ENCODE measurements at places on chromosomes 6 and 20.

- DNase-seq, result no peak
These were observed 32.6 kb downstream of the MAP7 start for GRCh38 chr6:136517582-136517981.

DNA sequence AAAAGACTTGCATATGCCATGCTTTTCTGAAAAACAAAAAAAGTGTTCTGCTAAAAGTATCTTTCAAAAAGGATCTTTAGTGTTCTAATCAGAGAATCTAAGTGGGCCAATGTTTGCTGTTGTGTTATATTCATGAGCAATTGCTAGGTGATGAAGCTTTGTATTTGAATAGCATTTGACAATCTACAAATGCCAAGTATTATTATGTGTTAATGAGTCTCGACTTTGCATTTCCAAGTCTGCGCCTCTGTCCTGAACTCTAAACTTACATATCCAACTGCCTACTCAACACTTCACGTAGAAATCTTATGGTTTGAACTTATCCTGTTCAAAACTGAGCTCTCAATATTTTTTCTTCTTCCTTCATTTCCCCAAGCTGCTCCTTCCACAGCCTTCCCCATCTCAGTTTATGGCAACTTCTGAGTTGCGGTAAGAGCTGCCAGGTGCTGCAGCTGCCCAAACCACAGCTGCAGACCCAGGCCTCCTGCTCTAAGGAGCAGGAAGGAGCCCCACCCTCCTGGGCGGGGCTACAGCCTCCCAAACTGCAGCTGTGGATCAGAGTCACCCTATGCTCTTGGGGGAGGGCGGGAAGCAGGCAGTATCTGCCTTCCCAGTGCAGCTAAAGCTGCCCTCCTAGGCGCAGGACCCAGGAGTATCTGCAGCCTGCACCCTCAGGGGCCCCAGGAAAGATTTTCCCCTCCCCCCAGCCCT lies 16.7 kb upstream of the MAK start:
- DNase-seq, result no peak

- DNase-seq, result no peak
These were observed 32.7 kb upstream of the MAP7 start for GRCh38 chr6:136582711-136583471.

GRCh38 chr6:70421509-70421908 lies 8.2 kb downstream of the FAM135A start:
- DNase-seq, result no peak

DNA sequence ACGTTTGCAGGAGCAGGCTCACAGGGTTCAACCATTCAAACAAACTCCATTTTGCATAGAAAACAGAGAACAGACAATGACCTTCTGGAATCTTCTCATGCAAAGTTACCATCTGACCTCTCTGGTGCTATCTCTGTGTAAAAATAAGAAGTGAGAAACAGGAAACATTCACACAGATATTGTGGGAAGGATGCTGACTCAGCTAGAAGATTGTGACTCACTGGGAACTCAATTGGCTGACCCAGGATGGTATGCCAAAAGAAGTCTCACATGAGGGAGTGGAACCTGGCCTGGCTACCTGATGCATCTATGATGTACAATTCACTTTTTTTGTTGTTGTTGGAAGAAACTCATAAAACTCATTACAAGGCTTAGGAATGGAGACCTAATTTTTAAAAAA lies 61.1 kb upstream of the TBX18 start:
- DNase-seq, result no peak

DNA sequence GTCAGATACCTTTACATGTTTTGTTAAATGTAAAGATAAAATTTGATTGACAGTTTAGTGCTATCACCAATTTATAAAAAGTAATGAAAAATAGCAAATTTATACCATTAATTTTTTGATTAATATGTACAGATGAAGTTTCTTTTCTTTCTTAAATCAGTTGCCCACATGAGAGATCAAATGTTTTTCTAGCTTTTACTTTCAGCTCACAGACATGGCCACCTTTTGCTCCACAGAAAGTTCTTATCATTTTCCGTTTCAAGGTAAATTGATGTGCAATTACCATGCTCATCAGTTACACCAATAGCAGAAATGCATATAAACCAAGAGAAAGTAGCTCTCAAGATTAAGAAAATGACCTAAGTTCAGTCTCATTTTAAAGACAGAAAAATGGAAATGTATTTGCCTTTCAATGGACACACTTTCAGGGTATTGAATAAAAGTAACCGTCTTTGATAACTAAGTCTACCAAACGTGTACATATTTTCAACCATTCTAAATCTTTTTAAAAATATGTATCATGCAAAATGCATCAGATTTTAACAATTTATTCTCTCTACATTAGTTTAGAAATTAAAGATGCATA lies 16.6 kb upstream of the EXOC2 start:
- DNase-seq, result no peak

DNA sequence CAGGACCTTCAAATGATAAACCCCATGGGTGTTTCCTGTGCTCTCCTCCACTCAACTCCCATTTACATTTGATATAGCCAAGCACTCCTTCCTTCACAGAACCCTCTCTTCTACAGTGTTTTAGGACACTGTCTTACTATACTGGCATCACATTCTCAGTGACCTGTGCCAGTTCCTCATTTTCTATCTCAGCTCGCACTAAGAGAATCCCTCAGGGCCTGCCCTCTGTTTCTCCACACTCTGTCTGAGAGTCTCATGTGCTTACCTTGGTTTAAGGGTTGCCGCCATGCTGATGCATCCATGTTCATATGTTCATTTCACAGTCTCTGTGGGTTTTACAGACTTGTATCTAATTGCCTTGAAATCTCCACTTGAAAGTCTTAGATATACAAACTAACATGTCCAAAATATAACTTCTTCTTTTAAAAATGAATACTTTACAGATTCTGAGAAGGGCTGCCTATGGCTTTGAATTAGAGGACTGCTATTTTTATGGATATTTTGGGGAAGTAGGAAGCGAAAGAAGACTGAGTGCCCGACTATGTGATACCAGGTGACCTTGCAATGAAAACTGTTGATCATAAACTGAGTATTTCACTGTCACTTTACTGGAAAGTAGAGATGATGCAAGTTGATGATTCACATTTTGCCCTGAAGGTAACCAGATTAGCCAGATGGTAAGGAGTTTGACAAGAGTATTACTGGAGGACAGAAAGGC lies 153.1 kb upstream of the SIM1 start:
- DNase-seq, result no peak

- no peak for DNase-seq
These were observed 399.1 kb upstream of the NOX3 start for GRCh38 chr6:155854787-155855186.

GRCh38 chr6:144559865-144560593 lies 274.9 kb downstream of the UTRN start:
- no peak for DNase-seq

DNA sequence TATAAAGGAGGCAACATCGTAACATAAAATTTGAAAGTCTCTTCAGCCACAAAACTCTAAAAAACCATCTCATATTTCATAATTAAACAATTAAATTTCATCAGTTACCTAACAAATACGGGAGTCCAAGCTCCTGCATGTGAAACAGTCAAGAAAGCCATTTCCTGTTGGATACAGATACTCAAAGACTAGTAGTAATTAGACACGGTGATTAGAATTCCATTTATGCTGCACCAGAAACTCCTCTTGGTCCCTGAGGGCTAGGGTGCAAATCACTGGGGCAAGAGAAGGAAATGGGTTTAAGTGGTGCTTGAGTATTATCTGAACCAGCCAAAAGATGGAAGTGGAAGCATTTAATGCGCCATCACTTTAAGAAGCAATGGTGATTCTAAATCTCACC lies 27.4 kb downstream of the TRAM2 start:
- no peak for DNase-seq

- no peak for DNase-seq
These were observed 155.5 kb downstream of the ANKRD60 start for GRCh38 chr20:58072695-58073671.

- DNase-seq, result no peak
These were observed 363.4 kb downstream of the PHF3 start for GRCh38 chr6:63998991-63999390.

DNA sequence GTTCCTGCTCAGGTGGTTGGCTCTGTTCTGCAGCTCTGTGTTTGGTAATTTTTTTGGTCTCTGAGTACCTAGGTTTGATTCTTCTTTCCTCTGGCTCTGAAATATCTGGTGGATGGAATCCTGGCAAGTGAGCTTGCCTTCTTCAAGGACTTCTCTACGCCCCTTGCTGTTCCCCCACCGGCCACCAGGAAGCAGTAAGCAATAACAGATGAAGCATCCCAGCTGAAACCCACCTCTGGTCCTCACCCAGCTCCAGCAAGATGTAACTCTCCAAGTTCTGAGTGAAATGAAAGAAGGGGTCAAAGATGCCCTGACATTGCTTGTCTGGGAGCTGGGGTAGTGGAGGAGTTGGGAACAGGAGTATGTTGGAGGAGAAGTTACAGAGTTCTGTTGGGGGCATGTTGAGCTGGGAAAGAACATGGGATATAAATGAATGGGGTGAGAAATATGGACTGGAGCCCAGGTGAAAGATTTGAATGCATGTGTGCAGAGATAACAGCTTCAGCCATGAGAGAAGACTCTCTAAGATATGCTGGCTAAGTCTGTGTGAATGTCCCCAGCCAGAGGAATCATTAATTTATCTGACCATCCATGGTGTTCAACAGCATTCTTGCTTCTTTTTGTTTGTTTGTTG lies 51.3 kb upstream of the GLP1R start:
- no peak for DNase-seq

GRCh38 chr20:24465730-24466129 lies 3.7 kb upstream of the SYNDIG1 start:
- no peak for DNase-seq

DNA sequence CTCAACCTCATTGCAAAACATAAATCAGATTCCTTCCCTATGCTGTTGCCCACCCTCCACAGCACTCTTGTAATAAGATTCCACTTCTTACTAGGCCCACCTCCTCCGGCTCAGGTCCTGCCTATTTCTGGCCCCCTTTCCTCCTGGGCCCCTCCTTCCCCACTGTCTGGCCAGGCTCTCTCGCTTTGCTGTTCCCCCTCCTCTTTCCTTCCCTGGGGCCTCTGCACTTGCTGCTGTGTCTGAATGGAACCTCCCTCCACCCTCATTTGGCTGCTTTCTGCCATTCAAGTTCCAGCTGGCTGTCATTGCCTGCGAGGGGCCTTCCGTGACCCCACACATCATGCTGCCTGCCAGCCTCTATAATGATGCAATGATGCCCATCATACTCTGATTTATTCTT lies 38.9 kb downstream of the ARHGAP40 start:
- DNase-seq, result no peak
